ENCODE measurements at places on chromosomes 5 and 9.

DNA sequence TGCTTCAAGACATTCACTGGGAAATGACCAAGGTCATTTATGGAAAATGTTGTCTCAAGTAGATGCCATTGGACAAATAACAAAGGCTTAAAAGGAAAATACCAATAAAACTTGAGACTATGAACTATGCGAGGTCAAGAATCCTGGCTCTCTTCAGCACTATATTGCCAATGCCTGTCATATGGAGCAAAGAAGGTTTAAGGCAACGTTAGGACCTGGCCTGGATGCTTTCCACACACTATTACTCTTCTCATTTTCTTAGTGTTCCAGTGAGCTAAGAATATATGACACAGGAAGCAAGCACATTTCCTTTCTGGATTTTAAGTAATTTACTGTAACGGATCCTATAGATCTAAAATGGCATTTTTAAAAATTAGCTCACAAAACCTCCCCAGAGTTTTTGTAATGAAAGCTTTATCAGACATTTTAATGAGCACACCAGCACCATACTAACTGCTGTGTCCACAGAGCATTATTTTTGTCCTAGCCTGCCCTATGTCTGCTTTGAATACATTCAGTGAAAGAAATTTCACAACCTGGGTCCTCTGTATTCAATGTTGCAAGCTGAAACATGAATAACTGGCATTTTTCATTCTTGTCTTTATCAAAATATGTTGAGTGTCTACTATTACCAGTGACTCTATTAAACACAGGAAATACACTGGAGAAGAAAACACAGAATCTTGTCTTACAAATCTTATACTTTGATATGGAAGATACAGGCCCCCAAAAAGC, 315.6 kb downstream of the CETN3 start:
- DNase-seq, result no peak

DNA sequence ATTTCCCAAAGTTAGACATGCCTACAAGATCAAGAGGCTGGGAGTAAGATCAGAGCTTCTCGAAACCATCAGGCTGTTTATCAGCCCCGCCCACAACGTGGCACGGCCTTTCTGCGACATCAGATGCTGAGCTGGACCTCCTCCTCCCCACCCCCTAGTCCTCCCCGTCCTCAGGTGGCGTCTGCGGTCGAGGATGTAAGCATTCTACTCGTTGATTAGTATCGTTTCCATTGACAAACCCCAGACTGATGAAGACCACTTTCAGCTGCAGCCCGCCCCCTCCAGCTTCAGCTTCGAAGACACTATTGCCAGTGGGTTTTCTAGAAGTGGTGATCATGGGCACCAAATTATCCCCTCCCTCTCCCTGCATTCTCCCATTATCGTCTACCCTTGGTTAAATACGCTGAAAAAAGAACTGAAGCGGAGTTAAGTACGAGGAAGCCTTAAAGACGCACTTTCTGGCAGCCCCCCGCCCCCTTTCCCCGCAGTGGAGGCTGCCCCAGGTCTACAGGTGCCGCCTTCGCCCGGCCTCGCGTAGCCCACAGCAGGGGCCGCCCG, 1.1 kb downstream of the PPIC start:
- DNase-seq, result peak; percentile 19

- DNase-seq, result no peak
Measured at GRCh38 chr5:10133830-10134229, 115.9 kb downstream of the ATPSCKMT start.

- DNase-seq, result no peak
Measured at GRCh38 chr5:24805230-24805629, 160.5 kb upstream of the CDH10 start.

DNA sequence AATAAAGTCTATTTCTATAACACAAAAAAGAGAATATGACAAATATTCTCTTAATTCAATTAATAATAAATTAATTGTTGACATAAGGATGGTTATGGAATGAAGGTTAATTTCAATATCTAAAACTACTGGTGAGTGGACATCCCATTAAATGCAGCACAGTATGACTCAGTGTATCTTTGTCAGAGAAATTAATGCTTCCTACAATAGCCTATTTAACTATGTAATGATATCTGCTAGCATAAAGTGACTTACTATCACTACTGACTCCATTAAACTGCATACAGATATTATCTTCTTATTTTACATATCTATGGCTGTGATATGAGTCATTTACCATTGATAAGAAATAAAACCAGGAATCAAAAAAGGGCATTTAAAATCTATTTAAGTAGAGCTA, 298.7 kb downstream of the CDH12 start:
- no peak for DNase-seq

- no peak for DNase-seq
Measured at GRCh38 chr5:533243-533954, 9.2 kb upstream of the SLC9A3 start.

DNA sequence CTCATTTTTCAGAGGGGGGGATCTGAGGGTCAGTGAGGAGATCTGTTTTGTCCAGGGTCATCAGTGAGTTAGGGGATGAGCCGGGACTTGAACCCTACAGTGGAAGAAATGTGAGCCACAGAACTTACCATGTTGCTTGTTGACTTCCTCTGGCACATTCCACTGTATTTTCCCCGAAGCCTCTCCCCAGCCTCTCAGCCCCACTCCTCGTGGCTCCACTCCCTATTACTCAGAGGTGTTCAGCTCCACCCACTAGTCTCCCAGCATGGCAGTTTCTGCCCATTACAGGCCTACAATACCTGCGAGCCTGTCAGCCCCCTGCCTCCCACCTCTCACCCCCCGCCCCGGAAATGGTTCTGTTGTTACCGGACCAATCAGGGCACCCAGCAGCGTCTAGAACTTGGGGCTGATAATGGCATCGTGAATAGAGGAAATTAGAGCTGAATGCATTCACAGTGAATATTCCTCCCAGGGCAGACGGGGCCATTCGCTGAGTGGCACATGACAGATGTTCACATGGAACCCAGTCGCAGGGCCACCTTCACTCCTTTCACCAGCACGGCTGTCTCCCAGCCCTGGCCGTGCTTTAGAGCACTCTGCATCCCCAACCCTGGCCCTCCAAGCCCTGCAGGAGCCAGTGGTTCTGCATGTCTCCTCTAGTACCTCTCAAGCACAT, 81.6 kb downstream of the KCNIP1 start:
- no peak for DNase-seq

GRCh38 chr9:70263421-70263820, 4.6 kb downstream of the SMC5 start:
- DNase-seq, result no peak

DNA sequence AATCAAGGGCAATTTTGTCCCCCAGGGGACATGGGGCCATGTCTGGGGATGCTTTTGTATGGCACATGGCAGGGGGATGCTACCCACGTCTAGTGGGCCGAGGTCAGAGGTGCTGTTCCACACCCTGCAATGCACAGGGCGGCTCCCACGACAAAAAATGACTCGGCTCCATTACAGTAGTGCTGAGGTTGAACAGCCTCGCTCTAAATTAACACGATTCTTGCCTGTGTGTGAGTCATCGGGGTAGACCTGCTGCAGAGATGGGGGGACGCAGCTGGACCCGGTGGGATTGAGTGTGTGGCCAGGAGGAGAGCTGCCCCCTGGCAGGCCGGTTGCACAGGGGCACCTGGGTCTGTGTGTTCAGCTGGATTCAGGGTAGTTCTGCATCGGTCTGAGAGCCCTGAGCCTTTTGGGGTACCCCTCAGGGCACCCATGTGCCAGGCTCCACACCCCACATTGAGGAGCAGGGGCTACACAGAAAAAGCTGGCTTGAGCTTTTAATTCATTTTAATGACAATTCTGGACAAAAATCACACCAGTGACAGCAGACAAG, 20.0 kb upstream of the COL5A1 start:
- DNase-seq, result no peak
